ENCODE measurements at places on chromosomes 1 and 21. TPM values are rescaled to one million over a fixed set of nuclear protein-coding genes. Genes with fewer than 3 reads are reported as not detected.

The CCDC190 gene
- total RNA-seq: 2.2 TPM

The CASQ2 gene
- not detected for total RNA-seq

DNA sequence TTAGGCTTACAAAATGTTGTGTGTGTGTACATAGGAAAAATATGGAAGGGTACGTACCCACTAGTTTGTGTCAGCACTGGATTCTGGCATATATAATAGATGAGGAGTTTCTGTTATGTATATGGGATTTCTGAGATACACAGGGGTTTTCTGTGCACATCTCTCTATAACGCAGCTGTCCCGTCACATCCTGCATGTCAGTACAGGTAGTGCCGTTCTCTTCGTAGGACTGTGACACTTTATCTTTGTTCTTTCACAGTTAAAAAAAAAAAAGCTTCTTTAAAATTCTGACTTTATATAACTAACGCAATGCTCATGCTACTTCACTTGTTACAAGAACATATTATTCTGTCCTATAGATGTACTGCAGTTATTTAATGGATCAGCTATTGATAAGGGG lies 42.9 kb downstream of the ADARB1 start:
- DNase-seq: no peak

The TMEM69 gene
- 34.5 TPM for total RNA-seq

GRCh38 chr1:21594935-21595897 lies 73.9 kb downstream of the RAP1GAP start:
- DNase-seq: no peak

The GJA8 gene
- not detected for total RNA-seq

The METTL18 gene
- 3.1 TPM for total RNA-seq

DNA sequence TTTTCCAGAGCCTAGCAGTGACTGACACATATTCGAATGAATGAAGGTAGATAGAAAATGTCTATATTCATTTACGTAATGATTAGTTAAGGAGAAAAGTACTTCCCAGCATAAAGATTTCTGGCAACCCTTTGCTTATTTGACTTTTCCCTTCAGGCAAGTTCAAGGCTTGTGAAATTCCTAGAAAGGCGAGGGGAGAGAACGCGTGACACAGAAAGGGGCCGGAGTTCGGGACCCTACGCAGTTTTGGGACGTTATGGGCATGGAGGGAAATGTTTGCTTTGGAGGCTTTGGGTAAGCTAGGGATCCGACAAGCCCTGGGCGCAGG lies 472 bp upstream of the USP25 start:
- no peak for DNase-seq

The PTPRU gene
- 19.4 TPM for total RNA-seq

DNA sequence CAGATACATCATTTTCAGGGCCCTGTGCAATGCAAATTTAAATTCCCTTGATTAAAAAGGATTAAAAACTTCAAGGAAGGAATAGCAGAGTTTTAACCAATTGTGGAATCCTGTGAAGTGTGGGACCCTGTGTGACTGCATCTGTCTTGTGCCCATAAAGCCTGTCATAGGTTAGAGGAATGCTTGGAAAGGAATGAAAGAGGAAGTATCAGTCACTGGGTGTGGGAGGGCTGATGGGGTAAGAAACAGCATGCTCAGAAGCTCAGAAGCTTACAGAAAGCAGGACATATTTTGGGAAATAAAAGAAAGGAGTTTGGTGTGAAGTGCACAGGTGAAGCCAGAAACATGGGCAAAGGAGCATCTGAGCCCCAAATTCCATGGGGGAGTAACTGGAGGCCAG lies 150.8 kb upstream of the ETV3 start:
- DNase-seq: no peak

The CNKSR1 gene
- total RNA-seq: 1.0 TPM

Measured in glomerular endothelial cell (primary cell).